ENCODE measurements at places on chromosomes 1 and 21. TPM values are rescaled to one million over a fixed set of nuclear protein-coding genes. Genes with fewer than 3 reads are reported as not detected.

GRCh38 chr1:44407430-44408211 is 2.6 kb downstream of the RNF220 start:
- peak; percentile 56 for DNase-seq

GRCh38 chr1:21610027-21610426 is 59.1 kb downstream of the RAP1GAP start:
- DNase-seq, result no peak

GRCh38 chr1:116694524-116694923 is 27.0 kb upstream of the IGSF3 start:
- DNase-seq, result no peak

DNA sequence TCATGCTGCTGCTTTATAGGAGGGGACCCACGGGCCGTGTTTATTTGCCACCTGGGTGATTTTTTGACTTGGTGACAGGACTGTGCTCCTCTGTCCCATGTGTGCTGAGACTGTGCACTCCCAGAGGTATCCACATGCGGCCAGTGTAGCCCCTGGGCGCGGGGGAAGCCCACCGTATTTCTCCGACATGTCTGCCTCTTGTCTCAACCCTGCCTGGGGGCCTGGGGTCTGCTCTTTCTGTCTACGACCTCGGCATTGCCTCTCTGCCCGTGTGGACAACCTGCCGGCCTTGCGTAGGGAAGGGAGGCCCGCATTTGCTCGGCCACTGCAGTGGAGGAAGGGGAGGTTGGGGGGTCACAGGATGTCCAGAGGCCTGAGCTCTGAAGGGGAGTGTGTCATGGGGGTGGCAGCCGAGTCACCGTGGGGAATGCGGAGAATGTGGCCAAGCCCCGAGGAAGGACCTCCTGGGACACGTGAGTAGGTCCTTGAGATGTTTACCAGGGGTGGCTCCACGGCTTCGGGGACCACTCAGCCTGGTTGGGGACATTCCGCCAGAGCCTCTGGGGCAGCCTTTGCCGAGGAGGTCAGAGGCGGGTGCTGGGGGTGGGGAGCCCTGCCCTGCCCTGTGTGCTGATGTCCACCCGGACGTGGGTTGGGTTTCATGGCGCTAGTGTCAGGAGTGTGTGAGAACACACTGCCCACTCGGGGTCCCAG is 11.0 kb downstream of the PRKCZ start:
- DNase-seq, result no peak

- DNase-seq, result no peak
Measured at GRCh38 chr21:14722841-14723483, 176.8 kb upstream of the SAMSN1 start.

Gene FHAD1
- 4.8 TPM for total RNA-seq

Measured in Daoy (cell line).